Mesothelial cell of epicardium (in vitro differentiated cells): ENCODE measurements at places on chromosomes 3 and 15.

GRCh38 chr3:10546181-10546624 lies 40.8 kb upstream of the ATP2B2 start:
- peak; percentile 21 for DNase-seq

- DNase-seq: no peak
Measured at GRCh38 chr3:114456742-114457141, 162.9 kb downstream of the TIGIT start.

DNA sequence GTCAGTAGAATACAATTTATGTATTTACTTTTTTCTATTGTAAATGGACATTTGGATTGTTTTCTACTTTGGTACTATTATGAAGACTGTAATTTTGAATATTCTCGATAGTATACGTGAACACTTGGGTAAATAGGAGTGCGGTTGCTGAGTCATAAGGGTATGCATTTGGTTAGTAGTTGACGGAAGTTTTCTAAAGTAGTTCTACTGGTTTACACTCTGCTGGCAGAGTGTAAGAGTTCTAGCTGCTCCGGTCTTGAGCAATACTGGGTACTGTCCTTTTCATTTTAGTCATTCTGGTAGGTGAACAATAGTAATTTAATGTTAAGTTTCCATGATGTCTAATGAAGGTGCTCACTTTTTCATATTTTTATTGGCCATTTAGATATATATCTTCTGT lies 70.0 kb downstream of the MEF2A start:
- DNase-seq: no peak

GRCh38 chr15:72982714-72983113 lies 69.5 kb upstream of the NEO1 start:
- no peak for DNase-seq

- no peak for DNase-seq
Measured at GRCh38 chr3:13348661-13349396, 71.3 kb downstream of the NUP210 start.

DNA sequence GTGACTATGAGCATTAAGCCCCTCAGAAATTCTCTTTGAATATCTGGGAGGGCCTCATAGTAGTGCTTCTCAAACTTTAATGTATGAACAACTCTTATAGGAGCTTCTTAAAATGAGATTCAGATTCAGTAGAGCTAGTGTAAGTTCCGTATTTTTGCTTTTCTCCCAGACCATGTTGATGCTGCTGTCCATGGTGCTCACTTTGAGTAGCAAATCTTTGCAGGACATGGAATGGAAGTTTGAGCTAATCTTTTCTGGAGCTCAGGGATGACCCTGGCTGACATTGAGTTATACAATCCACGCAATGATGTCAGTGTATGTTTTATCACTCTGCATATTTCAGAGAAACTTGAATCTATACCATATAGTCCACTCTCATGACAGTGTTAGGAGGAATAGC lies 134.2 kb downstream of the OTOL1 start:
- no peak for DNase-seq

DNA sequence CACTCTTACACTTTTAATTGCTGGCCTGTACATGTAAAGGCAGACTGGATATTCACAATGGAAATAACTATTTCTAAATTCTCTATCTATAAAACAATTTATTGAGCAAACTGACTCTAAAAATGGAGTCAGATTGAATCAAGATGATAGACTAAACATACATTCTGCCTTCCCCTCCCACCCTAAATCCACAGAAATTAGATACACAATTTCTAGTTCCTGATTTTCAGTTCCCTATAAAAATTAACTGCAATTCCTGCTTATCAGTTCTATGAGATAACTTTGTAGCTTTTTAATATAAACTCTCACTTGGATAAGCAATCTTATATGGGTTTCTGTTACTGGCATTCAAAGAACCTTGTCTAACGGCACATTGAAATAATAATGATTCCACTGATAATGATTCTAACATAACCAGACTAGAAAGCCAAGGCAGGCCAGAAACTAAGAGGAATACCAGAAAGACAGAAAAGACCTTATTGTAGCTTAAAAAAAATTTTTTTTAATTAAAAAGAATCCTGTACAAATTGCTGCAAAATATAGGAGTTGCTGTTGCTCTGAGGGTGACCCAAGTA lies 33.1 kb downstream of the TBC1D5 start:
- no peak for DNase-seq

GRCh38 chr15:83652626-83653204 lies 1.2 kb upstream of the ADAMTSL3 start:
- DNase-seq: no peak
